Activated naive CD4-positive, alpha-beta T cell treated with Interleukin-2 at 50 U/mL for 16 hours (primary cell): ENCODE measurements at places on chromosomes 12 and 14.
A peak's percentile ranks its signal among the peaks of the same experiment; 100 is the strongest.

DNA sequence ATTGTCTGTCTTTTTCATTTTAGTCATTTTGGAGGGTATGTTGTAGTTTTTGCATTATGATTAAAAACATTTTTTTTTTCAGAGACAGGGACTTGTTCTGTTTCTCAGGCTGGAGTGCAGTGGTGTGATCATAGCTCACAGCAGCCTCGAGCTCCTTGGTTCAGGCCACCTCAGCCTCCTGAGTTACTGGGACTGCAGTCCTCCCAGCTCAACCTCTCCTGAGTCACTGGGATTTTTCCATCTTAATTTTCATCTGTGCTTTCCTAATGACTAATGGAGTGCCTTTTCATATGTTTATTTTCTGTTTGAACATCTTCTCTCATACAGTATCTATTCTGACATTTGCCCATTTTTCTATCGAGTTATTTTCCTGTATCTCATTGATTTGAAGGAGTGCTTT is 52.6 kb downstream of the DYRK2 start:
- no peak for DNase-seq

DNA sequence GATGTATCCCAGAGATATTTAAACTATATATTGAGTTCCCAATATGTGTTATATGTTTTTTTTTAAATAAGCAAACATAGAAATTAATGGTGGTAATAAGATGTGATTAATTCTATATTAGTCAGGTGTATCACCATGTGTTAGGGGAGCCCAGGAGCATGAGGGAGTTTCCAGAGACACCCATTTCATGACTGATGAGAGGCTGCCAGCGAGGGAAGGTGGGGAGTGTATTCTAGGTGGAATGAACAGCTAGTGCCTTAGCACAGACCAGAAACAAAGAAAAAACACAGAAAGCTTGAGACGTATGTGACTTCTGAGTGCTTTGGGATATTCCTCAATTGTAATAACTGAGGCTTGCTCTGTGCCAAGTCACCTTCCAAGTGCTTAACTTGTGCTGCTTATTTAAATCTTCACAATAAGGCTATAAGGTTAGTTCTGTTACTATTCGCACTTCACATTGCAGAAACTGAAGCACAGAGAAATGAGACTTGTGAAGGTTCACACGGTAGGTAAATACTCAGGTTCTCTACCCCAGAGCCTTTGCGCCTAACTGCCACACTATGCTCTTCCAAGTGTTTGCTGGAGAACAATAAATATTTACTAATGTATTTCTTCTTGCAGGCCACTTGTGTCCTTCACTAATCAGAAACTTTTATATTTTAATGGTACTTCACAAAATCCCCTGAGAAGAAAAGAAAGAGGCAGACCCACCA is 17.9 kb upstream of the MGP start:
- no peak for DNase-seq

DNA sequence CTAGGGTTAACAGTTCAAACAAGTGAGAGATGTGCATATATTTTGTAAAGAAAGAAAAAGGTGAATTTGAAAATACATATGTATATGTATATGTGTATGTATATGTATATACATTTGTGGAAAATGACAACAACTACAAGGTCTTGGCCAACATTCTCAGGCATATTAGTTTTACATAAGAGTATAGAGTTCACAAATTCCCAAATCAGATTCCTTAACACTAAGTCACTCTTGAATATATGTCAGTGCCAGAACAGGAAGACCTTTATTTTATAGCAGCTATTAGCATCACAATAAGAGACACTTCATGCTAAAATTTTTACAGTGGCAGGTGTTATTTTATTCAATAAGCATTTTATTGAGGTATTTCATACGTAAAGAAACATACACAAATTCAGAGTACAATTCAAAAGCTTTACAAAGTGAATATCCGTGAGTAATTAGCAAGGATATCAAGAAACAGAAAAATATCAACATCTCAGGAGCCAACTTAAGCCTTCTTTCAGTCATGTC is 179.7 kb downstream of the SLC6A15 start:
- DNase-seq: no peak

GRCh38 chr12:32031109-32031508 is 71.9 kb downstream of the RESF1 start:
- DNase-seq: no peak

DNA sequence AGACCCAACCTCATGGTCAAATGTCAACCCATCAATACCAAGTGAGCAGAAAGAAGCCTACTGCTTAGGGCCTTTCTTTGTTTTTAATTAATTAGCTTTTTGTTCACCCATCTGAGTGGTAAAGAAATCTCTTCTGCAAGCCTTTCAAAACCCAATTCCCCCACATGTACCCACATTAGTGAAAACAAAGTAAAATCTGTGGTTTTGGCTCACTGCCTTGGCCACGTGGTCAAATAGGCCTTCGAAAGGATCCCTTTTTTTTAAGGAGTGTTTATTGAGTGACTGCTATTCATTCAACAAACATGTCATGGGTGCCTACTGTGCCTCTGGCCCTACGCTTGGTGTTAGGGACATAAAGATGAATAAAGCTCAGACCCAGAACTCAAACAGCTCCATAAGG is 160.1 kb downstream of the NUAK1 start:
- no peak for DNase-seq

- DNase-seq: no peak
Measured at GRCh38 chr14:94509356-94509755, at the start of gene SERPINA12. TSS of gene SERPINA12 (minus strand) at chr14:94509469. CDS start at chr14:94498397, 11,072 bp downstream.

DNA sequence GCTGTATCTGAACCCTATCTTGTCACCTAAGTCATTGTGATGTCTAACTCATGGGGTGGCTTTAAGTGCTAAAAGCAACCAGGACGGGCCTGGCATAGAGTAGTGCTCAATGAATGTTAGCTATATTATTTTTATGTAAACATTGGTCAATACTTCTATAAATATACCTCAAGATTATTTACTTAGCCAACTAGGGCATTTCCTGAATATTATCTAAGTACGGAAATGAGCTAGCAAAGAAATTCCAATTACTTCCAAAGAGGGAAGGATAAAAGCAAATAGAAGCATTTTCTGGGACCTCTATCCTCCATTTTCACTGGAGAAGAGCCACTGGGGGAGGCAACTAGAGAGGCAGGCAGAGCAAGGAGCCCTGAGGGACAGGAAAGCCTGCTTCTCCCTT is 20.6 kb downstream of the CCDC92 start:
- no peak for DNase-seq

GRCh38 chr12:88175544-88175943 is 33.4 kb downstream of the TMTC3 start:
- DNase-seq: no peak

DNA sequence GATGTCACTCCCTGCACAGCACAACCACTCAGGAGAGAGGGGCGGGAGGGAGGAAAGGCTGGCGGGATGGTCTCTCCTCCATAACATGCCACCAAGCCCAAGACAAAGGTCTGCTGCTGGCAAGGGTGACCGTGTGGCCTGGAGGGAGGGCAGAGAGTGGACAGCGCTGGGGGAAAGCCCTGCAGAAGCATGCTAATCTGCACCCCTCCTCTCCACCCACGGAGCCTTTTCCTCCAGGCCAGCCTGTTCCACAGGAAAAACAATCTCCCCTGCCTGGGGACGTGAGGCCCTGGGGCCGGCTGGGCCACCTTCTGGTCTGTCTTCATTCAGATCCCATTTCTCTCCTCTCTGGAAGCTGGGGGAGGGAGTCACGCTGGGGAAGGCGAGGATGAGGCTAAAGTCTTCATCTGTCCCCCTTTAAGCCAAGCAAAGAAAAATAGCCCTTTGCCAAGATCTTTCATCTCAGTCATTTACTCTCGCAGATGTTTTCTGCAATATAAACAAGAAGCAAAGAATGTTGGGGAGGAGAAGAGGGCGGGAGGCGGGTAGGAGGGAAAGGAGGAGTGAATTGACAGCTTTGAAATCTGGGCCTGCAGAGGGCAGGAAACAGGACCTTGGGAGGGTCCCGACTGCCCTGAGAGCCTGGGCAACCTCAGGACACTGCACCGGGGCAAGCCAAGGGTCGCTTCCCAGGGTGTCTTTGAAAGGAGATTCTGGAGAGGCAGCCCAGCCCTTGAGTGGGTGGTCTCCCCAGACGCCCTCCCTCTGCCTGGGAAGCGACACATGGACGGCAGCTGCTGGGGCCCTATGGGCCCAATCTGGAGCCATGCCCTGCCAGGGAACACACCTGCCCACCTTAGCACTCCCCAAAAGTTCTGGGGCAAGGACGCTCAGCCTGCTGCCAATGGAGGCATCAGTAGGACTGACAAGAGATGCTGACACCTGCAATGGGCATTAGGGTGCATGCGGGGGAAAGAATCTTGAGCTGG is 133.6 kb downstream of the ZFP36L1 start:
- DNase-seq: no peak

DNA sequence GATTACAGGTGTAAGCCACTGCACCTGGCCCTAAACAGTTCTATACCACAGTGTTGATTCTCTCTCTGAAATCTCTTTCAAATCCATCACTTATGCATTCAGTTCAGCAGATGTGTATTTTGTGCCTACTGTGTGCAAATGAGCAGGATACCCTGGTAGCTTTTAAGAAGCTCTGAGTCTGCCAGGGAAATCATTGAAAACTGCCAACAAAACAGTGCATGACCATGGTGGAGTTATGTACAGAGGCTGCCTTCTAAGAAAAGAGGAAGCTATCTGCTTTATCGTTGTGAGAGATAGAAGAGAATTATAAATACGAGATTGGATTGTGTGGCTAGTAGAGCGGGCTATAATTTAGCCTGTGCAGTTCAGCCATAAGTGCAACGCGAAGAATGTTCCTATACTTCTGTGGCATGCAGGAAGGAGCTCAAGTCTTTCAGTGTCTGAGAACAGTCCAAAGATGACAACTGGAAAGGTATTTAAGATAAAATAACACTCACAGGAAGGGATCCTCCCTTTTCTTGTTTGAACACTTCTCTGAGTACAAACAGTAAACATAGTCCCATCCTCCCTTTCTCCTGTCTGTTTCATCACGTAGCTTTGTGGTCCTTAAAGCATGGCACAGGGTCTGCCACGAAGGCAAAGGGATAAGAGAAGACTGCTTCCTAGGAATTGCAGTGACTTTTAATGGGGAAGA is 4.3 kb downstream of the DIP2B start:
- no peak for DNase-seq

DNA sequence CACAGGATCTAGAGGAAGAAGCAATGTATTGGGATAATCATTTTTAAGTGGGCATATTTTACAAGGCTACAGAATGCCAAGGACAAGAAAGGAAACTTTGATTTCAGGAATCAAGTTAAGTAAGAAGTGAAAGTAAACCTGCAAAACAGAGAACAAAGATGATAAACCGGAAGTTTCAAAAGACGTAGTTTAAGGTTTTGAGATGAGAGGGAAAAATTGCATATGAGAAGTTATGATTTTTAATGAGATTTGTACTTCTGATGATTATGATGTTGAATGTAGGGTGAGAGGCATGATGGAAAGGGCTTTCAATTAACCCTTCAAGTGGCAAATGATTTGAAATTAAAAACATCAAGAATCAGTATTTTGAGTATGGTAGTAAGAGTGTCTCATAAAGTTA is 134.9 kb downstream of the CAPZA3 start:
- no peak for DNase-seq

GRCh38 chr14:102516531-102517391 is 7.2 kb upstream of the ANKRD9 start:
- DNase-seq: peak; percentile 63

GRCh38 chr12:98968896-98969295 is 323.8 kb downstream of the APAF1 start:
- no peak for DNase-seq

- no peak for DNase-seq
Measured at GRCh38 chr12:29547151-29547632, 49.7 kb upstream of the OVCH1 start.

GRCh38 chr12:128266086-128266485 is 884 bp upstream of the TMEM132C start:
- DNase-seq: no peak
